ENCODE measurements at places on chromosomes 2 and 18.

DNA sequence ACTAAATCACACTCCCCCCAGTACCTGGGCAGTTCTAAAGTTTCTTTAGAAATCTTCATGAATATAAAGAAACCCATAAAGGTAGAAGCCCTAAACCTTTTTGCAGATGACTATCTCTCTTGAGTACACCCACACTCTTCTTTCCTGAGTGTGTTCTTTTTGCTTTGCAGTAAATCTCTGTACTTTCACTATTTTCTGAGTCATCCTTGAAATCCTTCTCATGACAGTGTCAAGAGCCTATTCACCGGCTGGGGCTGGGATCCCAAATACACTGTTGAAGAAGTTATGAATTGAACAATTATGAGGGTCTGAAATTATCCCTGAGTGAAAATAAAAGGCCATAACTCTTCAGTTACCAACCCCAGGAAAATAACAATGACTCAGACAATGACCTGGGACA lies 133.9 kb upstream of the CCDC195 start:
- DNase-seq: no peak

DNA sequence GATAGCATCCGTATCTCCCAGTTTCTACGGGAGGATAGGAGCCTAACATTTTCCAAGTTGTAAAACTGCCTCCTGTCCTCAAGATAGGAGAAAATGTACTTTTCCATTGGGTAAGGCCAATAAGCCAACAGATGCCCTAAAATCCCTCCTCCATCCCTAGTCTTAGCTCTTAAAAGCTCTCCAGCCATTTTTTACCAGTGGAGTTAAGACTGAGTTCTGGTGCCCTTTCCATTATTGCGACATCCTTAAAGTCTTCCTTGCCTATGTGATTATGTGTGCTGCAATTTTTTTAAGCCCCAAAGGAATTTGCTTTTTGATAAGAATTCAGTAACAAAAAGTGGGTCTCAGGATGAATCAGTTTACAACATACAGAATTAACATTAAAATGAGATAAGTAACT lies 33.0 kb downstream of the LINC00305 start:
- DNase-seq: no peak

- DNase-seq: no peak
These were observed 260.6 kb upstream of the LINC00305 start for GRCh38 chr18:64409511-64409910.

- DNase-seq: no peak
These were observed 267.6 kb downstream of the METTL4 start for GRCh38 chr18:2303517-2304238.

DNA sequence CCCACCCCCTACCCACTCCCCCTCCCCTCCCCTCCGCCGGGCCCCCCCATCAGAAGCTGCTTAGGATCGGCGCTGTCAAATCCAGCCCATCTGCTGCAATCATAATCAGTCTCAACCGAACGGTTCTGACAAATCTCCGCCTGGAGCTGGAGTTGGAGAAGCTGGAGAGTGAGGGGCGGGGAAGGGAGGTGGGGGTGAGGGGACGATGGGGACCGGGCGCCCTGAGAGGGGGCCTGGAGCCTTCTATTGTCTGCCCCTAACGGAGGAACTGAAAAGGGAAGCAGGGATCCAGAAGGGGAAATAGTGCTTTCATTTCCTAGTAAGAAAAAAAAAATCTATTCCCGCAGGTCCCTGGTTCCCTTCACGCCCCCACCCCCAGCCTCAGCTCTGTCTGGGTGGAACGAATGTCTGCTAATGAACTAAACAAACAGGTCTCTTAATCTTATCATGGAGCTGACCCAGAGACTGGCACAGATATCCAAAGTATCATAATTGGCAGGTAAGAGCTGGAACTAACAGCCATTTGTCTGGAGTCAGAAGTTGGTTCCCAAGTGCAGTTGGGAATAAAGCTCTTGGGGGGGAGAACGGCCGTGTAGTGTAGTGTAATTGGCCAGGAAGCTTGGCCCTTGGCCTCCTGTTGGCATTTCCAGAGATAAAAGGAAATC lies 301.2 kb downstream of the NCKAP5 start:
- DNase-seq: no peak

DNA sequence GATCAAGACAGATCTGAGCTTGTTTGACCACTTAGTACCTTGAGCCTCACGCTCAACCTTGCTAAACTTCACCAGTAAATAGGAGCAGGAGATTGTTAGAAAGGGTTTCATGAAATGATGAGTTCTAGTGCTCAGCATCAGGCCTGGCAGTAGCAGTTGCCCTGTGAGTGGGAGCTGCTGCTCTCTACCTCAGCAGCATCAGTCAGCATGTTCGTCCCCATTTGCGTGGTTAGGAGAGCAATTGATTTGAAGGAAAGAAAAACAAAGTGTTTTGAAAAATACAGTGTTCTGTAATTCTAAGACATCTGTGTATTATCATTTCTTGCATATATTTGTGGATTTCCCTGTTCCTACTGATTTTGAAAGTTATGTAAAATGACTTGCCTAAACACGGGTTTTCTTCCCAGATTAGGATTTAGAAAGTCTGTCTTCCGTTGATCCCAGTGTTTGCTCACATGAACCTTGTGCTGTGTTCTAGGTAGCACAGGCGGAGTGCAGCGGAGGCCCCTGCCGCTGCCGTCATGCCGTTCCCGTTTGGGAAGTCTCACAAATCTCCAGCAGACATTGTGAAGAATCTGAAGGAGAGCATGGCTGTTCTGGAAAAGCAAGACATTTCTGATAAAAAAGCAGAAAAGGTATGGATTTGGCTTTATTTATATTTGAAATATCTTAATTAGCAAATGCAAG lies 47.0 kb downstream of the CAB39 start:
- DNase-seq: no peak

- DNase-seq: no peak
These were observed 118.3 kb upstream of the ALKAL2 start for GRCh38 chr2:406231-406630.

GRCh38 chr2:44928483-44929158 lies 12.9 kb upstream of the SIX3 start:
- DNase-seq: no peak

DNA sequence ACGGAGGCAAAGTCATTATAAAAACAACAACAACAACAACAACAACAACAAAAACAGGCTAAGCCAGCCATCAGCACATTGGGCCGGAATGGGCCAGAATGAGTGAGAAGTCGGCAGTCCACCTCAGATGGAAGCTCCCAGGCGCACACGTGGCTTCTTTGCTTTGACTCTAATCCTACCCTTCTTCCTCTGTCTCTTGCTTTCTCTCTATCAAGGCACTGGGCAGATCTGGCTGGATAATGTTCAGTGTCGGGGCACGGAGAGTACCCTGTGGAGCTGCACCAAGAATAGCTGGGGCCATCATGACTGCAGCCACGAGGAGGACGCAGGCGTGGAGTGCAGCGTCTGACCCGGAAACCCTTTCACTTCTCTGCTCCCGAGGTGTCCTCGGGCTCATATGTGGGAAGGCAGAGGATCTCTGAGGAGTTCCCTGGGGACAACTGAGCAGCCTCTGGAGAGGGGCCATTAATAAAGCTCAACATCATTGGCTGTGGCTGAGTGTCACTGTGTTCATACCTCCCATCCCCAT lies 52.2 kb downstream of the MARCO start:
- no peak for DNase-seq

- peak; percentile 20 for DNase-seq
These were observed 180.0 kb upstream of the MMADHC start for GRCh38 chr2:149767516-149767974.

- no peak for DNase-seq
These were observed 206.3 kb downstream of the ARL6IP6 start for GRCh38 chr2:152924722-152925121.

- DNase-seq: no peak
These were observed 52.6 kb downstream of the TRIP12 start for GRCh38 chr2:229869226-229869625.

DNA sequence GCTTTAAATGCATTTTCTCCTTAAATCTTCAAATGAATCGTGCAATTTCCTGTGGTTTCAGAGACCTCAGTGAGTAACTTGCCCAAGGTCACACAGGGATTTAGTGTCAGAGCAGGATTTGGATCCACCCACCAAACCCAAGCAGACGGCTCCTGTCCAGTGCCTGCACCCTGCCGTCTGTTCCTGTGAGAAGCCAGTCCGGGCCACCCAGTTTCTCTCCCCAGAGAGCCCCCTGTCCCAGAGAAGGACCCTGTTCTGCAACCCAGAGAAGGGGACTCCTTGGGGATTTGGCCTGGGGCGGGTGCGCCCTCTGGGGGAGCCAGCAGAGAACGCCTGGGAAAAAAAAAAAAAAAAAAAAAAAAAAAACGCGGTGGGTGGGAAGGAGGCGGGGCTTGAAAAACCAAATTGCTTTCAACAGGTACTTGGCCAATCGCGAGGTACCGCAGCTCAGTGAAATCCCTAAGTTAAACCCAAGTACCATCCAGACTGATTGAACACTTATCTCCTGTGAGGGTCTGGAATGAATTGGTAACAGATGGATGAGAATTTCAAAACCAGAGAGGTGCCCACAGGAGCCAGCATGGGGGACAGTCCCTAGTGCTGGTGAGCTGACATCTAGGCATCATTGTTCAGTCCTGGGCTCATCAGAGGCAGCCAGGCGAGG lies 30.9 kb upstream of the REEP1 start:
- DNase-seq: no peak

DNA sequence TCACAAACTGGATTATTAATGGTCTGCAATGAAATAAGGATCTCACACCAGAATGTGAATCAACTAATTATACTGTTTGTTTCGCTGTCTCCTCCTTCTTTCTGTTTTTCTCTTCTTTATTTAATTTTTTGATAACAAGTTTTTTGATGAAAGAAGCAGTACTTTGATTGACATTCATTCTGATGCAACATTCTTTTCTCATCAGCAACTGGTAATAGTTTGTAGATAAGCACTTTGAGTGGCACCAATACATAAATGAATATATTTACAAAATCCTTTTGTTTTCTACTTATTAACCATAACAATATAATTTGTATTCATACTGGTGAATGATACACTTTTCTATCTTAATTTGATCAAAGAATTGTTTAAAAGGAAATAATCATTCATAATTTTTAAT lies 115.3 kb upstream of the FAM117B start:
- DNase-seq: no peak
